Stimulated activated CD4-positive, alpha-beta T cell treated with anti-CD3 and anti-CD28 coated beads, Interleukin-15, amount 100 ng/mL, for 24 hours (primary cell): ENCODE measurements at places on chromosomes 16 and 17.
A peak's percentile ranks its signal among the peaks of the same experiment; 100 is the strongest.

GRCh38 chr17:34578656-34579016 lies 746 bp upstream of the TMEM132E start:
- no peak for DNase-seq

- no peak for DNase-seq
These were observed 12.6 kb upstream of the CLTC start for GRCh38 chr17:59607061-59607460.

DNA sequence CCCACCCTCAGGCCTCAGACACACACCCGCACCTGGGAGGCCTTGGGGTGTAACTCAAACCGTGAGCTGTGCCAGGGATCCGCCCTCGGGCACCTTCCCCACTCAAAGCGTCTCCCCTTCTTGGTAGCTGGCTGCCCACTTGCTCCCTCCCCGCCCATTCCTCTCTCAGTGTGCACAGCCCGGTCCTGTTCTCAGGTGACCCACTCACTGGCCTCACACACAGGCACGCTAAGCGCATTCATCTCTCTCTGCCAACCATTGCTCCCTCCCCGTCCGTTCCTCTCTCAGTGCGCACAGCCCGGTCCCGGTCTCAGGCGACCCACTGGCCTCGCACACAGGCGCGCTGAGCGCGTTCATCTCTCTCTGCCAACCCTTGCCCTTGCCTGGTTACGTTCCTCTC lies 20.8 kb downstream of the WDR45B start:
- DNase-seq, result no peak

- DNase-seq, result peak; percentile 64
These were observed 581 bp downstream of the PRKCA start for GRCh38 chr17:66302761-66303626.

DNA sequence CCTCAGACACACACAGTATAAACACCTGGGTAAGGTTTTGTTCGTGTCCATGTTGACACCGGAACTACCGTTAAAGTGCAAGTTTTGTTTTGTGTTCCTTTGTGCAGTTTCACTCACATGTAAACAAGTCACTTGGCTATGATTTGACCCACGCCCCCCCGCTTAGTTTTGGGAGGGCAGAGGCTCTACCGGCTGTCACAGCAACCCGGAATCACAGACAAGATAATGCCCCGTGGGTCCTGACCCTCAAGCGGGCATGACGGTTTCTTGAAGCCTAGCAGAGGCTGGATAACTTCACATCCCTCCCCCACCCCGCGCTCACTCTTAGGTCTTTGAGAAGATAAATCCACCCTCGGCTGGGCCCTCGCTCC lies 1.7 kb downstream of the RASD1 start:
- no peak for DNase-seq
